Germinal center (tissue), 1 donor: ENCODE measurements at places on chromosomes 5 and 9.

DNA sequence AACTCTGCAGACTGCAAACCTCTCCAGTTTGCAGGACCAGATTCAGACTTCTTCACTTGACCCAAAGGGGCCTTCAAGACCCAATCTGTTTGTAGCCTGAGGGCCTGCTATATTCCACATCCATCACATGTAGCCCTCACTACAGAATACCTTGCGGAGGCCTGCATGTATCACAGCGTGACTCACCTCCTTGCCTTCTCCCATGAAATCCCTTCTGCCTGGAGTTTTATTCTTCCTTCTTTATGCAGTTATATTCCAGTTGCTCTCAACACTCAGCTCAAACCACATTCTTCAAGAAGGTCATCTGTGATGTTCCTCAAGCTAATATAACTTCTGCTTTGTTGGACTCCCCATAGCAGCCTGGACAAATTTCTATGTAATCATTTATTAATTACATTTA is 198.5 kb upstream of the PTGER4 start:
- DNase-seq: no peak

- no peak for DNase-seq
These were observed 178.0 kb upstream of the PIK3R1 start for GRCh38 chr5:68037546-68037945.

DNA sequence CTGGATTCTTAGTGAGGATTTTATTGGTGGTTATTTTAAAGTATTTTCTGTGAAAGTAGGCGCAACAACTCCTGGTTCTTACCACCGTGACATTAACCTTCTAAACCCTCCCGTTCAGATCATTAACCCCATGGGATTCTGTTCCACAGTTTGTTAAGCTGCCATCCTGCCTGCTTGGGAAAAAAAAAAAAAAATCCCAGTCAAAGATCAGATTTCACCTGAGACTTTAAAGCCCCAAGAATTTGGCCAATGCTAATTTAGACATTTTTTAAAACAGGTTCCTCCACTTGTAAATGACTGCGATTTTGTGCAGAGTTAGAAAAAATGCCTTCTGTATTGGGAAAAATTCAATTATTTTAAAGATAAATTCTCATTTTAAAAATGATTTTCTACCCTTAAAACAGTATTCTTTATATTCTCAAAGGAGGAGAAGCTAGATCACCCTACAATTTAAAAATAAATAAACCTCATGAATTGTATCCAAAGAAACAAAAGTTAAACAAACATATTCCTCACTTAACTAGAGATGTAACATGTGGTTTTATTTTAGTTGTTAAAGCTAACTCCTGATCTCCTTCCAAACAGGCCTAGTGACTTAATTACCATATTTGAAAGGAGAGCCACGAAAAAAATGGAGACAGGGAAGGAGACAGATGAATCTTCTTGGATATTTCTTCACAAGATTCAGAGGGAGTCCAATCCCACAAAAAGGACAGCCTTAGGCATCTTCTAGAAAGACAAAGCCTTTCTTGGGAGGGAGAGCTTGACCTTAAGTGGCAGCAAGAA is 93.1 kb upstream of the IFNK start:
- no peak for DNase-seq

GRCh38 chr9:4237748-4238511 is 61.9 kb downstream of the GLIS3 start:
- DNase-seq: no peak

GRCh38 chr5:168342151-168342825 is 50.8 kb downstream of the WWC1 start:
- no peak for DNase-seq

GRCh38 chr5:27325513-27325912 is 287.1 kb upstream of the CDH9 start:
- DNase-seq: no peak

DNA sequence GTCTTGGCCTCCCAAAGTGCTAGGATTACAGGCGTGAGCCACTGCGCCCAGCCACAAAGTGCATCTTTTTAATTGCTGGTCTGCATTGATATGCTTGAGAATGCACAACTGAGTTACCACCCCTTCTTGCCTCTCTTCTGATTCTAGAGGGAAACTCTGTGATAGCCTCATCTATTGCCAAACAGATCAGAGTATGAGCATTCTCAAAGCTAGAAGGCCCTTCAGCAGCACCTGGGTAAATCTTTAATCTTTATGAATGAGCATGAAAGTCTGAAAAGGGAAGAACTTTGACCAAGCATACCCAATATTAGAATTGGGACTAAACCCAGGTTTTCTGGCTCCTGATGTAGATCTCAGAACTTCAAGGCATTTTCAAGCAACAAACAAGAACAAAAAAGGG is 298.3 kb upstream of the TNC start:
- DNase-seq: no peak

DNA sequence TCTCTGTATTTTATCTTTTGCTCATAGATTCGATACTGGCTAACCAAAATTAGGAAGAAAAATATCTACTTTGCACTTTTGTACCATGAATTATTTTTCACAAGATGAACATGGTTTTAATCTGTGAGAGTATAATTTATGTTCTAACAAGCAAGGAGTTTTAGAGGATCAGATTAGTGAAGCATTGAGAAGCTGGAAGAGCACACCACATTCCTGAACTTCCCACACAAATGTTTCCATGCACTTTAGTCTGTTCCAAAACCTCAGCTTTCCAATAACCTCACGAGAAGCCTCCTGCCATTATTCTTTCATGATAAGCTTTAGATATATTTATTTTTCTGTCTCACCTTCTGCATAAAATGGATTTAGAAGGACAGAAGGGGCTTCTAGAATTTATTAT is 98.7 kb upstream of the MPDZ start:
- no peak for DNase-seq

DNA sequence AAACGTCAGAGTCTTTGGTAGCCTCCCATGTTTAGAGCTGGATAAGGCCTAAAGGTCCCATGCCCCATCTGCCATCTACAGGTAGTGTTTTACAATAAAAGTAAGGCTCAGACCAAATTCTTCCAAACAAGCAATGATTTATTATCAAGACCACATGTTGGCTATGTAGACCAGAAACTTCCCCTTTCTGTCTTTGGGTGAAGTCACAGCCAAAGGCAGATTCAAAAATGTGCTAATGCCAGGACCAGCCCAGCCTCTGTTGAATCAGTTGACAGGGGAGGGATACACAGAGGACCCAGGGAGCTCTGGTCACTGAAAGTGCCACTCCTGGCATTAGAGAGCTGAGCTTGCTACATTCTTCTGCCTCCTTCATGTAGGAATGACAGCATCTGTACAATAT is 360.8 kb downstream of the NTRK2 start:
- DNase-seq: no peak

DNA sequence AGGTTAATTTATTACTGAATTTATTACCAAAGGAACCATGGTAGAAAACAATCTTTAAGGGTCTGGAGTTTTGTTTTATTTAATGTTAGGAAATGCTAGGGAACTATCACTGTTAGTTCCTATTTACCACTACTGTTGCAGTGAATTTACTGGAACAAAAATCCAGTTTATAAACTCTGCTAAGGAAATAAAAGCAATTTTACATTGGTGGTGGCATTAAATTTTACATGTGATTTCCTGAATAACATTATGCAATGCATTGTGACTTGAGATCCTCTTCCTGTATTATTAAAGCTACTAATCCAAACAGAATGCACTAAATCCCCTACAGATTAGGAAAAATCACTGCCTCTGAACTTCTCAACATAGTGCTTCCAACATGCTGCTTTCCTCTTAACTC is 599.5 kb upstream of the PTGER4 start:
- no peak for DNase-seq

DNA sequence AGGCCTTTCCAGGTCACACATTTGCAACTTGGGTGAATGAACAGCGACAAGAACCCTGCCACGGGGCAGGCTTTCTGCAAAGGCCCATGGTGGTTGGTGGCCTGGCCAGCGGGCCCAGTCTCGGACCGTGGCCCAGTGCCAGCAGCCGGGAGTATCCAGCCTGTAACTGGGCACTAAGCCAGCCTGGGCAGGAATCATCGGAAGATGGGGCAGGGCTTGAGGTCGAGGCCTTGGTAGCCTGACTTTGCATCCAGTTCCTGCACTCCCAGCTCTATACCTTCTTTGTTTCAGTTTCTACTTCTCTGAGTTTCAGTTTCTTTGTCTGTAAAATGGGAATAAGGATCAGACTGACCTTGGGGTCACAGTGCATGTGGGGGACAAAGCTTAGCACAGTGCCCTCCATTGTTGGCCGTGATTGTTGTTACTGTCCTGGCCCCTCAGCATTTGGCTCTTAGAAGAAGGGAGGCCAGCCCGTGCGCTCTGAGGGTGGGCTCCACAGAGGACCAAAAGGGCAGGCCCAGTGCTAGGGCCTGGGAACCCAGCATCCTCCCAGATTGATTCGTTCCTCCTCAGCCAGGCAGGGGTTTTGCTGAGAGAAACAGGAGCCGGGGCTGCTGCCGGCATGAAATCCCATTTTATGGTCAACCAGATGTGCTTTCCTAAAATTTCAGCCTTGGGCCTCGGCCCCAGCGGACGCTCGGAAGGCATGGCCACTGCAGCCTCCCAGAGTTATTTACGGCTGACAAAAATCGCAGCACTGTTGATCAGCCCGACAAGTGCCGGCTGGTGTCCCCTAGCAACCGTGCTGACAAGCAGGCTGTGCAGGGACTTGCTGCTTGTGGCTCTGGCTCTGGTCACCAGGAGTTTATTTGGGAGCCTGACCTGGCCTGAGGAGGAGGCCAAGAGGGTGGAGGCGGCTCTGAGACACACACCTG is 43.6 kb downstream of the JADE2 start:
- no peak for DNase-seq

- DNase-seq: no peak
These were observed 59.1 kb upstream of the C5orf58 start for GRCh38 chr5:170173647-170174046.

- no peak for DNase-seq
These were observed 20.4 kb downstream of the IL12B start for GRCh38 chr5:159309689-159310433.

DNA sequence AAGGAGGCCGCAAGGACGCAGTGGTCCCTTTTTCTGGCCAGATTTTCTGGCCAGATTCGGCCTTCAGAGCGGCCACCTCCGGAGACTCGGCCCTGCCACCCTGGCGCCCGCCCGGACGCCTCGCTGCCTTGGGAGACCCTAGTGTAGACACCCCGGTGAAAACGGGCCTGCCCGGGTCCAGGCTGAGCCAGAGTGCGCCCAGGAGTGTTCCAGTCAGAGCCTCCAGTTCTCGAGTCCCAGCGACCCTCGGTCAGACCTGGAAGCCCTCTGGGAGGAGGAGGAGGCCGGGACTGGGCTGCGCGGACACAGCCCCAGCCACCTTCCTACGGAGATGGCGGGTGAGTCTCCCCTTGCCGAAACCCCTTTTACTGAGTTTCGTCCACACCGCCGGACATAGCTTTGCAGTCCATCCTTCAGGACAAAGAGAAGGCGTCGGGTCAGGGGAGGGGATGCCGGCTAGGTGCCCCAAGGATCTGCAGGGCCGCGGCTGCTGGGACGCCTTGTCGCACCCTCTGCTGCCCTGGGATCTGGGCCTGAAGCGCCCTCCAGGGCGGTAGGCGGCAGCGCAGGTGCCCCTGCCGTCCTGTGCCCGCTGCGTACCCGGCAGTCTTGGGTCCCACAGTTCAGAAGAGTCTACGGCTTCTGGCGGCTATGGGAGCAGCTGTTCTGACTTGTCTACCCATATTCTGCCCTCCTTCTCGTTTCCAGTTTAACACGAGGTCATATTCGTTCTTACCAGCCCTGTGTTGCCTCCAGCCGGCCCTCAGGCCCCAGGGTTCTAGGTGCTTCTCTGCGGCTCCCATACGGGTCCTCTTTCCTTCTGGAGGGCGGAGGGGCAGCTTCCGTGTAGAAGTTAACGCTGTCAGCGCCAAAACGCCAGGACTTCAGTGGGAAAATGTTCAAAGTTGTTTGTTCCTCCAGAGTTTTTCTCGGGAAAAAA is 1771.7 kb upstream of the CDH9 start:
- no peak for DNase-seq

DNA sequence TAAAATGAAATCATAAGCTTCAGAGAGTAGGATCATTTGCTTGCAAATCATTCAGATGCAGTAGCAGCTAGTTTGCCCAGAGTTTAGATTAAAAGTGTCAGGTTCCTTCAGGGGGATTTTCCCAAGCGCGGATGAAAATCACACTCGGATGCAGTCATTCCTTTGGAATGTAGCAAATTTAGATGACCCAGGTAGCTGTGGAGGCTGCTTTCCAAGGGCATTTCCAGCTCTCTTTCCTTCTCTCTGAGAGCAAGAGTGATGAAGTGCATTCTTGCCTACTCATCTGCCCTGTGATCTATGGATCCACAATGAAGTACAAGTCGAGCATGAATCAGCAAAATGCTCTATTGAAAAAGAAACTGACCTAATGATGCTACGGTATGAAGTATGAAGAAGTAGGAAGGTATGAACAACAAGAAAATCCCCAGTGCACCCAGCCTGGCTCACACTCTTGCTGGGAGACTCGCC is 200.2 kb downstream of the PLK2 start:
- DNase-seq: no peak

DNA sequence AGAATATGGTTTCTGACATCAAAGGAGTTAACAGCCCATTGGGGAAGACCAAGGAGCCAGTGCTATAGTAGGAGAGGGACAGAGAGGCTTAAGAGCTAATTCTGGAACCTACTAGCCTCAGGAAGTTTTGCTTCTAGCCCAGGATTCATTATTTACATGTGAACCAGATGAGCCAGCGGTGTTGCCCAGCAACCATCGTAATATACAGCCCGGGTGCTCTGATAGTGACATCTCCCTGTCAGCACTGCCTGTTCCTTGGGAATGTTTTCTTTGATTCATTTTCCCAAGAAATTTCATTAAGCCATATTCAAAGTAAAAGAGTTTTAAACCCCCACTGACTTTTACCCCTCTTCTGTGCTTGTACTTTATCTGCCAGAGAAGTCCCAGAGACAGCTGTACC is 217.4 kb upstream of the ADAMTSL1 start:
- no peak for DNase-seq

DNA sequence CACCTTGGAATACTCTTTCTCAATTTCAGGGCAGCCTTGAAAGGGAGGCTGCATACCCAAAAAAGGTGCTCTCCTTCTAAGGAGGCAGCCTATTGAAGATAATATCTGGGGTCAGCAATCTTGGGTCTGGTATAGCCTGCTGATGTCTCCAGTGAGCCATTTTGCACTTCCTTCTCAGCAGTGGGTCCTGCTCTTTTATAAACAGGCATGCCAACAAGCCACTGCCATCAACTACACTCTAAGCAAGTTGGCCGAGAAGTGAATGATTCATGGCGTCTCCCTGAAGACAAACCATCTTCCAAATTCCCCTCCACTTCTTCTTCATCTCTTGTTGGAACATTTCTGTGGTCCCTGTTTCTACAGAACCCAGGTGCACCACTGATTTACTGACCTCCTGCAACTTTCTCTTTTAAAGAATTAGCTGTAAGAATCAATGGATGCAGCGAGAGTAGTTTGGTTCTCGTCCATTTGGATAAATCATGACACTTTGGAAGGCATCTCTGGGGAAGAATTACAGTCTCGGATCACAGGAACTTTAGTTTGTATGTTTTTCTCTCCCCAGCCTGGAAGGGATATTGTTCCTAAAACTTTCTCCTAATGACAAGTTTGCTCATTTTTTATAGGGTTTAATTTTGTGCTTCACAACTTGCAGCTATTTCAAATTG is 108.3 kb downstream of the INSYN2B start:
- no peak for DNase-seq

- no peak for DNase-seq
These were observed 154.2 kb upstream of the TYRP1 start for GRCh38 chr9:12538842-12539579.
